Smooth muscle cell of the brain vasculature (primary cell): ENCODE measurements at places on chromosomes 7 and 10.

DNA sequence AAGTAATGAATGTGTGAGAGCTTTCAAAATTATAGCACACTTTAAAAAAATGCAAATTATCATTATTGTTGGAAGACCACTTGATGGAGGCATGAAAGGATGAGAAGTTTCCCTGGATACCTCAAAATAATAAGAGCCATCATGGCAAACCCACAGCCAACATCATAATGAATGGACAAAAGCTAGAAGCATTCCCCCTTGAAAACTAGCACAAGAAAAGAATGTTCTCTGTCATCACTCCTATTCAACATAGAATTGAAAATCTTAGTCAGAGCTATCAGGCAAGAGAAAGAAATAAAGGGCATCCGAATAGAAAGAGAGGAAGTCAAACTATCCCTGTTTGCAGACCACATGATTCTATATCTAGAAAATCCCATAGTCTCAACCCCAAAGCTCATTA lies 887.2 kb upstream of the LRRTM3 start:
- no peak for DNase-seq

DNA sequence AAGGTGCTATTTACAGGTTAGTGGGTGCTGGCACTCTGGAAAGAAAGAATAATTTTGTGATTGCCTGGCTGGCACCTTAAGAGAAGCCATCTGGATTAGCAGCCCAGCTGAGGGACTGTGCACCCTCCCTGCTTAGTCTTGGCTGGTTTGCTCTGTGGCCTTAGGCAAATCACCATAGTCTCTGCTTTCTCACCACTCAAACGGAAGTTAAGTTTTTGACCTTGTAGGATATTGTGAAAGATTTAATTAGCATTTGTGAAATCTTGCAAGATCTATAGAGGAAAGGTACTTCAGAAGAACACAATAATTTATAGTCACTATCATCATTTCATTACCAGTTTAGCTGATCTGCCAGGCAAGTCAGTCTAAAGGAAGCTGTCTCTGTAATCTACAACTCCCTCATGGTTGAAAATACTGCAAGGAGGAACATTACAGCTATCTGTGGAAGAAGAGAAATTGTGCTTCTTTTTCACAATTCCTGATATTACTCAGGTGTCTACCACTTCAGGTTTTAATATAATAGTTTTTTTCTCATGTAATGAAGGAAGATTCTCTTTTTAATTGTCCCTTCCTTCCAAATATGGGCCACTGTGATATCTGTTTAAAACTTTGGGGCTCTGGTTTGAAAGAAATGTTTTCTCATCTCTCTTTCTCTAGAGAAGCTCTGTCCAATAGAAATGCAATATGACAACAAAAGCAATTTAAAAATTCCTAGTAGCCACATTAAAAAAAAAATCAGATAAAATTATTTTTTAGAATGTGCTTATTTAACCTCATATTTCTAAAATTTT lies 219.6 kb downstream of the PTEN start:
- no peak for DNase-seq

DNA sequence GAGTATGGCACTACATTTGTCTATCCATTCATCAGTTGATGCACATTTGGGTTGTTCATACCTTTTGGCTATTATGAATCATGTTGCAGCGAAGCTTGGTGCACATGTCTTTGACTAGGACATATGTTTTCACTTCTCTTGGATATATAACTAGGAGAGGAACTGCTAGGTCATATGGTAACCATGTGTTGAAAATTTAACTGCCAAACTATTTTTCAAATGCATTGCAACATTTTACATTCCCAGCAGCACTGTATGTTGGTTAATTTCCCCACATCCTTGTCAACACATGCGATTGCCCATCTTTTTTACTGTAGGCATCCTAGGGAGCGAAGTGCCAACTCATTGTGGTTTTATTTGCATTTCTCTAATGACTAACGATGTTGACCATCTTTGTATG lies 183.4 kb downstream of the PRKCQ start:
- no peak for DNase-seq

DNA sequence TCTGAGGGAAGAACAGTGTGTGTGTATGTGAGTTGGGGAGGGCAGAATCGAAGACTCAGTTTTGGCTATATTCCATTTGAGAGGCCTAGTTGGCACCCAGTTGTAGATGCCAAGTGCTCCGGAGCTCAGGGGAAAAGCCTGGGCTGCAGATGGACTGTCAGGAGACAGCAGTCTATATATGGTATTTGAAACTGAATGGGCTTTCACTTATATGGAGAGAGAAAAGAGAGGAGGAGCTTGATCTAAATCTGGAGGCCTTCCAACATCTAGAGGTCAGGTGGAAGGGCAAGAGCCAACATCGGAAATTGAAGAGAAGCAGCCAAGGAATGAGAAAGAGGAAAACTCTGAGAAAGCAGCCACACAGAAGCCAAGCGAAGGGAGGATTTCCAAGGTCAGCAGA lies 350.8 kb upstream of the BMPER start:
- no peak for DNase-seq

DNA sequence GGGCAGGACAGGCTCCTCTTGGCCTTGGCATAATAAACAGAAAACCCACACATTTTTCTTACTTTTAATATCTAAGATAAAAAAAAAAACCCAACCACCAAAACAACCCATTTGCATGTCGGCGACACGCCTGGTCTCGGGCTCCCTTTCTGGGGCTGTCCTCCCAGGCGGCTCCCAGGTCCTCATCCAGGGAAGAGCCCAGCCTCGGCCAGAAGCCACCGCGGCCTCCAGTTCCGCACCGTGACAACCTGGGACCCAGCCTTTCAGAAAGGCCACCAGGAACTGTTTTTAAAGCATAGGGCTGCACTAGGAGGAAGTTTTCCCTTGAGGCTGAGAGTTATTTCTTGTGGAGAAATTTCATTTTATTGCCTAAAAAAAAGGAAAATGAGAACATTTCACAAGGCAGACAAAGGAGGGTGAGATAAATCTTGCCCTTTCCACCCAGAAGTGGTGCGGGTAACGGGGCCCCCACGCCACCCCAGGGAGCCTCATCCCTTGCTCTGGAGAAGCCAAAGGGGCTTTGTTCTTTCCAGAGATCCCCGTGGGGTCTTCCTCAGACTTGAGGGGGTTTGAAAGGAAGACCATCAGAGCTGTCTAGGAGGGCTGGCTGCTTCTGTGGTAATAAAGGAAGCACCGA lies 39.2 kb upstream of the MKRN1 start:
- DNase-seq: no peak

- DNase-seq: no peak
Observed at GRCh38 chr10:131311661-131312477, at the start of gene TCERG1L. Gene TCERG1L, minus strand, starts transcription at chr10:131311721. Its CDS starts 86 bp downstream, at chr10:131311635.

DNA sequence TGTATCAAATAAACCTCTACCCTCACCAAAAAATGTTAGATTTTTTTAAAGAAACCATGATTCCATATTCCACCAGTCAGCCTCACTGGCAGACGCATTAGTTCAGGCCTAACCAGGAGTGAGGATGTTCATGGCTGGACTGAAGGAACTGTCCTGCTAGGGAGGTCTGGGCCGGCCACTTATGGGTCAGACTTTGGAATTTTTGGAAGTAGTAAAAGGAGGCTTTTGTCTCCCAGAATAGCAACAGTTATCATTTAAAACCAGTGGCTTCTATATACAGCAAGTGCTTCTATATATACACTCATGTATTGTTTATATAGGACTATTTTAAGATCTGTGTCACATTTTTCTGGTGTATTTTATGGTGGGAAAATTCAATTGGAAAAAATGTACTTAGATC lies 120.5 kb downstream of the CNNM2 start:
- DNase-seq: no peak

DNA sequence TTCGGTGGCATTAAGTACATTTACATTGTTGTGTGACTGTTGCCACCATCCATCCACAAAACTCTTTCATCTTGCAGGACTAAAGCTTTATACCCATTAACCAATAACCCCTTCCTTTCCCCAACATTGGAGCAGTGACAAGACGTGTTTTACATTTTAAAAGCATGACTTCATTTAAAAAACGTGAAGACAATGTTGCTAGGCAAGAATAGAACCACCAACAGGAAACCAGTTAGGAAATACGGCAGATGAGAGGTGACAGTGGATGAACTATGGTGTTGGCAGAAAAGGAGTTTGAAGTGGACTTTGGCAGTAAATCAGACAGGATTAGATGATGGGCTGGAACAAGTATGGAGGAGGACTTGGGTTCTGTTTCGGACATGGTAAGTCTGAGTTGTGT lies 17.0 kb downstream of the TMEM236 start:
- no peak for DNase-seq

- DNase-seq: no peak
Observed at GRCh38 chr10:28410420-28411135, 107.7 kb upstream of the MPP7 start.

GRCh38 chr7:155394413-155394812 lies 63.5 kb upstream of the EN2 start:
- no peak for DNase-seq

- DNase-seq: no peak
Observed at GRCh38 chr7:117492649-117493048, 12.8 kb downstream of the CFTR start.

- no peak for DNase-seq
Observed at GRCh38 chr7:94452239-94452638, 57.4 kb upstream of the CASD1 start.

- DNase-seq: no peak
Observed at GRCh38 chr10:3166496-3167290, 5.9 kb downstream of the PITRM1 start.

DNA sequence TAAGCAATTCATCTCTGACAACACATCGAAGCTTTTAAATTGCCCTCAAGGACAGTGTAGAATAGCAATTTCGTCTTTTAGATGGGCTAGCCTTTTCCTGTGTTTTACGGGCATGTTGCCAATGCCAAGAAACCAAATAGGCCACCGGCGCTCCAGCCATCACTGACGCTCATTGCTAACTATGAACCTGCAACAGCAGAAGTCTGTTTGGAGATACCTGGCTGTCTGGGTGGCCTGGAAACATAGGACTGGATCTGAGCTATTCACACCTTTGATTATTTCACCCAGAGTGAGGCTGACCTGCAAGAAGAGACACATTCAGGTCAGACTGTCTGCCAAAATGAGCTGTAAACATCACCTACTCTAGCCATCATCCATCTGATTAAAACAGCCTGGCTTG lies 12.0 kb downstream of the KPNA7 start:
- no peak for DNase-seq

- no peak for DNase-seq
Observed at GRCh38 chr7:91033574-91033973, 230.7 kb upstream of the FZD1 start.

DNA sequence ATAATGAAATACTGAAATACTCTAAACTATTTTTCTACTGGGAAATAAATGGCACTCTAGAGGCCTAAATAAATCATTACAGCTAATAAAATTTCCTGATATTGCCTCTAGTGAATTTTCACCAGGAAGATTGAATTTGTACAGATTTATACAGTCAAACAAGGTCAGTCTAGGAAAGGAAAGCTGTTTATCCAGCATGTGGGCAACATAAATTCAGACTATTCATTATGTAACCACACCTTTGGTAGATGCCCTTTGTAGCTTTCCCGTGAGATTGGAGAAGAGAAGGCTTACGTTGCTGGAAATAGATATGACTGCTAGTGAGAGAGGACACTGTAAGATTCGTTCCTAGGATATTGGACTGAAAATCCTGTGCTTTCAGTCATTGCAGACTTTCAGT lies 35.2 kb upstream of the PNLIP start:
- no peak for DNase-seq

- no peak for DNase-seq
Observed at GRCh38 chr7:149881328-149882247, 7.8 kb downstream of the ATP6V0E2 start.

DNA sequence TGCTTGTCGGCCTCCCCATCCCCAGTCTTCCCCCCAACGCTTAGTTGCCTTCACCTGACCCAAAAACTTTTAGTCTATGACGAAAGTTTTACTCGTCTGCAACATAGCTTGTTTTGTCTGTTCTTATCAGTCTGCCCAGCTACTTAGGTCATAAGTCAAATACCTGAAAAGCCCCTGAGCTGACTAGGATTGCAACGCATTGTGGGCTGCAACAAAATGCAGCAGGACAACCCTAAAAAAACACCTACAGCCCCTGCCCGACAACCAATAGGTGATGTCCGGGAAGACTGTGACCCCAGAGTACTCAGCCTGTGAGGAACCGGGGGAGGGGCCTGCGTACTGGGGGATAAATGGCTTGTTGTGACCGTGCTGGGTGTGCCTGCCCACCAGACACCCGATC lies 19.3 kb upstream of the GPER1 start:
- DNase-seq: no peak

DNA sequence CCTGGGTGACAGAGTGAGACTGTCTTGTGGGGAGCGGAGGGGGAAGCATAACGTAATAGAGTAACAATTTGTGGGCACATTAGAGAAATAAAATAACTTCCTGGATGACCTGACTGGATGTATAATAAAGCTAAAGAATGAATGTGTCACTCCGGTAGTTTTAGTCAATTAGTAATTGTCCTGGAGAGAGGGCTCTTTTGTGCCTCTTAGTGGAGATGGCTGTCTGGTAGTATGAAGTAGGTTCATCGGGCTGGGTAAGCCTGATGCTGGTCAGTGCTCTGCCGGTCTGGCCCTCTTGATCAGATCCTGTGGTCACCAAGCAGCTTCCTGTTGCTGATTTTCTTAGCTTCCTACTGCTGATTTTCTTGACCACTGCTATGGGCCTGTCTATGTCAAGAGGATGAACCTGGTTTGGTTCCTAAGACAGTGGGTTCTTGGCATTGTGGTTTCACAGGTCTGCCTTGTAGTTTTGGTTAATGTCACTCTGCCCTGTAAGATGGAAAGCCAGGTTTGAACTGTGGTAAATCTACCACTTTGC lies 34.1 kb downstream of the ZRANB1 start:
- no peak for DNase-seq

DNA sequence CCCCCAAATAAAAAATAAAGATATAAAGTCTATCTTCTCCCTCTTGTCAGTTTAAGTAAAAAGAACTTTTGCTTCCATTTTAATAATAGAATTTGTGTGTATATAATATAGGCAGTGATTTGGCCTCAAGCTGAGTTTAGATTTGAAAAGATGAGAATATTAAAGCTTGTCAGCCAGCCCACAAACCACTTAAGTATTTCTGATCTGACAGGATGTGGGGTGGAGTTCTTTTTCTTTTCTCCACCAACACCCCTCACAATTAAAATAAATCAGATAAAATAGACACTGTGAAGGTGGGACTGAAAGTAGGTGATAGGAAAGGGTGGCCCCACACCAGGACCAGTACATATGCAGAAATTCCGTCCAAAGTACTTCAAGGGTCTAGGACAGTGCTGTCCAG lies 714.1 kb downstream of the AUTS2 start:
- DNase-seq: no peak

- DNase-seq: no peak
Observed at GRCh38 chr7:18494821-18495408, 634 bp upstream of the HDAC9 start.

DNA sequence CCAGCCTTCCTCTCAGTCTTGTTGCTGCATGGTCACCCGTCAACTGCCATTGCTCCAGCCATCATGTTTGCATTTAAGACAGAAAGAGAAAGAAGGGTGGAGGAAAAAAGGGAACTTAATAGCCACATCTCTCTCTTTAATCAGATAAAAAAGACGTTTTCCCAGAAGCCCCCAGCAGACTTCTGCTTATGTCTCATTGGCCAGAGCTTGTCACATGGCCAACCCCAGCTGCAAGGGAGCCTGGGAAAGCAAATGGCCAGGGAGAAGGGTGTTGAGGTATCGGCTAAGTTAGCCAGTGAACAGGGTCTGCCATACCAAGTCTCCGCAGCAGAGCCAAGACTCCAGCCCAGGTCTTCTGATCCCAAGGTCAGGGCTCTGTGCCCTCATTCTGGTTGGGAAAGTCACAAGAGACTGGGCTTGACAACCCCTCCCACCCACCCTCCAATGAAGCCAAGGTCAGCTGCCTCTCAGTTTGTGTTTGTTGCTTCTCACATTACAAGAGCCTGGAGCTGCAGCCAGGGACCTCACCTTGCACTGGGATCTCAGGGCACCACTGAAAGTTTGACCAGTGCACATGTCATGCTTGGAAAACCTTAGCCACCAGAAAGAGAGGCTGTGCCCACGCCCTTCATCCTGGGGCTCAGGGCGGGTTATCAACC lies 80.3 kb upstream of the LYZL2 start:
- no peak for DNase-seq
